Amniotic stem cell (primary cell): ENCODE measurements at places on chromosomes 4 and X.

GRCh38 chr4:20386001-20386740, 134.5 kb downstream of the SLIT2 start:
- DNase-seq = no peak

- DNase-seq = peak; percentile 53
Observed at GRCh38 chrX:44675362-44676024, 132.8 kb upstream of the FUNDC1 start.

DNA sequence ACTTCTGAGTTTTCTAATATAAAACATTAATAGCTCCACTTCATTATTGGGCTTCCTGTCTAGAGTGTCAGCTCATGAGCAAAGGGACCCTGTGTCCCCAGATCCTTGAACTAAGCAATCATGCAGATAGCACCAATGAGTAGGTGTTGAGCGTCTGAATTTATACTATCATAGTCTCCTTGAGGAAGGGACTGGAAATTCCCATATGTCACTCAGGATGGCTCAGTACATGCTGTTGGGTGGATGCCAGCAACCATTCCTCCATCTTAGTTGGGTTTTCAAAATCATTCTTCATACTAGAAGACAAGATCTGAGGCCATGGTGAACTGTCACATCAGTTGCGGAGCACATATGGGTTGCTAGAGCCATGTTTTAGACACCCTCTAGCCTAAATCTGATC, 27.7 kb downstream of the CD99 start:
- DNase-seq = no peak

GRCh38 chr4:188107931-188108843, 1.2 kb downstream of the TRIML2 start:
- DNase-seq = no peak

- no peak for DNase-seq
Observed at GRCh38 chr4:146338512-146338911, 124.2 kb downstream of the REELD1 start.

DNA sequence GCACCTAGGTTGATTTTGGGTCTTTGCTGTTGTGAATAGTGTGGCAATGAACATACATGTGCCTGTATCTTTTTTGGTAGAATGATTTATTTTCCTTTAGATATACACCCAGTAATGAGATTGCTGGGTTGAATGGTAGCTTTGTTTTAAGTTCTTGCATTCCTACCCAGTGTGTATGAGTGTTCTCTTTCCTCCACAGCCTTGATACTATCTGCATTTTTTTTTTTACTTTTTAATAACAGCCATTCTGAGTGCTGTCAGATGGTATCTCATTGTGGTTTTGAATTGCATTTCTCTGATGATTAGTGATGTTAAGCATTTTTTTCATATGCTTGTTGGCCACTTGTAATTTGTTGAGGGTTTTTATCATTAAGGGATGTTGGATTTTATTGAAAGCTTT, 351.8 kb upstream of the GNPDA2 start:
- no peak for DNase-seq

DNA sequence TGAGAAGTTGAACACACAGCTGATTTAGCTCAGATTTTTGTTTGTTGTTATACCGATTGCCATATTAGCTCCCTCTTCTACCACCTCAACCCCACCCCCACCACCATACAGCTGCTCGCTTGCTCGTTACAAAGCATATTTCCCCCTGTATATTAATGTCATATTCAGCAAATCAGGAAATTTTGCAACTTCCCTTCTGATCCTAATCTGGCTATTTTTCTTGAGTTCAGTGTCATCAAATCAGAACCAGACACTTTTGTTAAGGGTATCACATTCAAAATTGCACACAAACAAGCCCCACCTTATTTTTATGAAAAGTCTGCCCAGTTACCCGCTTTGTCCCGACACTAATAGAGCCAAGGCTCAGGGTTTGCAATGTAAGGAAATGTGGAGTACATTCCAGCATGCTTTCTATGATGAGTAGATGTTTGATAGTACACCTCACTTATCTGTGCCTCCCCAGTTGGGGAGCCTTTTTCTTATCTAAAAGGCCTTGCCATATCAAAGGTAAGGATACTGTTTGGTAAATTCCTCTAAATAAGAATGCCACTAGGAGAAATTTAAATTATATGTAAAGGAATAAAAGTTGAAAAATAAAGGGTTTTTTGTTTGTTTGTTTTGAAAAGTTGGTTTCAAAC, 212.2 kb downstream of the CBR4 start:
- no peak for DNase-seq

- no peak for DNase-seq
Observed at GRCh38 chr4:22339491-22339890, 176.4 kb downstream of the ADGRA3 start.

GRCh38 chrX:71198066-71198465, 25.0 kb upstream of the GJB1 start:
- DNase-seq = no peak

DNA sequence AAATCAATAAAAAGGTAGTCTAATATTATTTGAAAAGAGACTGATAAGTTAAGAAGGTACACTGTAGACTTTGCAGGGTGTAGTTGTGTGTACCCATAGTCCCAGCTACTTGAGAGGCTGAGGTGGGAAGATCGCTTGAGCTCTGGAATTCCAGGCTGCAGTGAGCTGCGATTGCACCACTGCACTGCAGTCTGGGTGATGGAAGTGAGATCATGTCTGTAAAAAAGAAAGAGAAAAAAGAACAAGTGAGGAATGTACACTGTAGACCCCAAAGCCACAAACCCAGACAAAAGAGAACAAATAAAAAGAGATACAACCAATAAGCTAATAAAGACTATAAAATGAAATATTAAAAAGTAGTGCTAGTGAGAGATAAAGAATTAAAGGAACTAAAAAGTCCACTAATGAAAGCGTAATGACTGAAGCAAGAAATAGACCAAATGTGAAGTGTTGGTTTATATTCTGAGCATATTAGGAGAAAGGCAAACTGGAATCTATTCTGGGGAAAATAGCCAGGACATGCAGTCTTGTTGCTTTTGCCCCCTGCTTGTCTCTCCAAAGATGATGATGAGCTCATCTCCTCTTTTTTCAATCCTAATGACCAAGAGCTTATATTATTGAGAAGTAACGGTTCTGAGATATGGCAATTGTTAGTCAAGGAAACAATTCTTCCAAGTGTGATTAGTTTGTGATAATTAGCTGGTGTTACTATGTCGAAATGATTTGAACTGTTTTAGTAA, 19.1 kb downstream of the GSX2 start:
- DNase-seq = no peak
